CD4-positive, alpha-beta T cell treated with Interleukin-6 for 4 hours (primary cell): ENCODE measurements at places on chromosomes 2 and 18.

DNA sequence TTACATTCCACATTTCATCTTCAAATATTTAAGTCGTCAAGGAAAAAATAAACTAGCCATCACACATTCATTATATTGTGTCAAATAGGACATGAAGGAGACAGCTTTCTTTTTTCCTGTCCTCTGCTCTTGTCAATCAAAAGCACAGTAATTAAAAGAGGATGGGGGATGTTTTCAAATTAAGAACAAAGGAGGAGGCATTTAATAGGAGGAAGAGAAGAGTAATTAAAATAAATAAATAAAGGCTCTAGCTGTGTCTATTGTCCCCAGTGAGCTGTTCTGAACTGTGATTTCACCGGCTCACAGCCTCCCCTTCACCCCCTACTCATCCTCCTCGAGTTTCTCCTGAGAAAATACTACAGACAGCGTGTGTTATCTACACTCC lies 1377.1 kb upstream of the PIK3C3 start:
- DNase-seq, result no peak

DNA sequence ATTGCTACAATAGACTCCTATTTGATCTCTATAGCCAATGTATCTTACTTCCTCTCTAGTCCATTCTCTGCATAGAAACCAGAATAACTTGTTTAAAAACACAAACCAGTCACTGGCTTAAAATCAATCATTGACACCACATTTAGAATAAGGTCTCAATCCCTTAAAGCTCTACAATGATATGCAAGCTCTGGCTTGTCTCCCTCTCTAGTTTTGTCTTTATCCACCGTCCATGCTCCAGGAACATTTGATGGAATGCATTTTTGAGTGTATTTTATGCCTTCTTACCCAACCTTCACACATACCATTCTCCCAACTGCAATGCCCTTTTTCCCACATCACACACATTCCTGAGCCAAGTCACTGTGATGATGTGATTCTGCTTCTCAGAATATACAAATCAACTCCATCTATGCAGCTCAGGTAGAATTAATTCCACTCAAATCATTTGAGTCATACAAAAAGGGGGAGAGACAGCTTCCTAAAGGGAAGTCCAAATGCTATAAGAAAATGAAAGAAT lies 1107.2 kb downstream of the DPP10 start:
- no peak for DNase-seq

DNA sequence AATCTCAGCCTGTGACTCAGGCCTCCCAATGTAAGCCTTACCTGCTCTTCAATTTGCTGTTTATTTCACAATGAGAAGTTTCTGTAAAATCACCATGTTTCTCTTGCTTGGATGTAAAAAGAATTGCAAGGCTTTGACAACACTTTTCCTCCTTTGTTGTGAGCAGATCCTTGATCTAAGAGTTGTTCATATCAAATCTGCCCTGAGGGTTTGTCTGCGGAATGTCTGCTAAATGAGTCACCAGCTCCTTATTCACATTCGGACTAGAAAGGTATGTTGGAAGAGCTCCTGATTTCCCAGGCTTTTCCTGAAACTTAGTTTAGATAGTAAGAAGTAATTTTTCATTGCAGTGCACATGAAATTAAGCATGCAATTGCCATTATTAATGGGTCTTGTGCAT lies 268.2 kb upstream of the TCF4 start:
- no peak for DNase-seq

DNA sequence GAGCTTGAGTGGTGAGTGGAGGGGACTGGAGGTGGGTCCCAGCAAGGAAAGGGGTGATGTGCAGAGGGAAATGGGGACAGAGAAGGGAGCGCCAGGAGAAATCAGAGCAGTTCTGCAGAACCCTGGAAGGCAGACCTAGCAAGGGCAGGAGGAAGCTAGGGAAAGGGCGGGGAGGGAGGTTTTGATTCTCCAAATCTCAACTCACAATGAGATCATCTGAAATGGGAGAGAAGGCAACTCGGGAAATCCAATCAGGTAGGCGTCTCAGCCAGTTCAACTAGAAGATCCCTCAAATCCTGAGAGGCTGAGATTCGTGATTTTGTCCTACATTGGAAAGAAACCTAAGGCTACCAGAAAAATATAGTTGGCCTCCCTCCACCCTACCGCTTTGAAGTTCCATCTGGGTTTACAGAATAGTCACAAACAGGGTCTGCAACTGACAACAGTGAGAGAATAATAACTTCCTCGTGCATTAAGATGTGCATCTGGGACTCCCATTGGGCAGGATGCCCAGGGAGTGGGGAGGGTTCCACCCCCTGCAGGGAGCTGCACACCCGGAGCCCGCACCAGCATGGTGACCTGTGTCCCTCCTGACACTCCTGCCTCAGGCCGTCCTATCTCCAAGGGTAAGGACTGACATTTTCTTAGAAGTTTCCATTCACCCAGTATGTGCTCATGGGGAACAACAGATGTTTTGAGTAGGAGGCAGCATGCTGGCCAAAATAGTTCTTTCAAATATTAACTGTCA lies 113.3 kb upstream of the ODC1 start:
- no peak for DNase-seq

GRCh38 chr2:74843899-74844298 lies 10.0 kb downstream of the HK2 start:
- peak; percentile 59 for DNase-seq

DNA sequence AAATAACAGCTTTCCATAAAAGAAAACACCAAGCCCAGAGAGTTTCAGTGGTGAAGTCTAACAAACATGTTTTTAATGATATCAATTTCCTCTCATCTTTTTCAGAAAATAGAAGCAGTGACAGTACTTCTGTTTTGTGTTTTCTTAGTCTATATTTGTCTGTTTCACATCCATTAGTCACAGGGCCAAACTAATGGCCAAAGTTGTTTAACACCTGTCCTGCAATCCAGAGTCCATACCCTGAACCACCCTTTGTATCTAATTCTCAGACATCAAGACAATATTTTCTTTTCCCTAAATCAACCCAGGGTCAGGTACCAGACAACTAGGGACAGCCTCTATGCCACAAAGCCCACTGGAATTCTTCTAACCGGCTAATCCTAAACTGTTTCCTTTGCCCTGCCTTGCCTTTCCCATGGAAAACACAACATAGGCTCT lies 25.9 kb downstream of the TMSB10 start:
- DNase-seq, result no peak

GRCh38 chr2:109204412-109204811 lies 75.4 kb downstream of the SH3RF3 start:
- no peak for DNase-seq

DNA sequence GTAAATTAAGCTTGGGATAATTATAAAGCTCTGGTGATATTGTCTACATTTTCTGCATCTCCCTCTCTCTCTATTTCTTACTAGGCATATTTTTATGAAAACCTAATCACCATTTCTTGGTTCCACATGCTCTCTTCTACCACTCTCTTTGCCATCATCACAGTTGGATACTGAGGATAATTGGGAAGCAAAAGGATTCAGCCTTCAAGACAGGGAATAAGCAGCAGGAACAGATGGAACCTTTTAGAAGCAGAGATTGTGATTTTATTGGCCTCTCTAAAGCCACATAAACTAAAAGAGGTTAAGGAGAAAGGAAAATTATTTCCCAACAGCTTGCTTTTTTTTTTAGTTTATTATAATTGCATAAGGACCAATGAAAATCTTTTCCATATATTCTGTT lies 226.3 kb upstream of the SPHKAP start:
- no peak for DNase-seq

- no peak for DNase-seq
Observed at GRCh38 chr2:158921599-158922408, 46.6 kb upstream of the TANC1 start.

DNA sequence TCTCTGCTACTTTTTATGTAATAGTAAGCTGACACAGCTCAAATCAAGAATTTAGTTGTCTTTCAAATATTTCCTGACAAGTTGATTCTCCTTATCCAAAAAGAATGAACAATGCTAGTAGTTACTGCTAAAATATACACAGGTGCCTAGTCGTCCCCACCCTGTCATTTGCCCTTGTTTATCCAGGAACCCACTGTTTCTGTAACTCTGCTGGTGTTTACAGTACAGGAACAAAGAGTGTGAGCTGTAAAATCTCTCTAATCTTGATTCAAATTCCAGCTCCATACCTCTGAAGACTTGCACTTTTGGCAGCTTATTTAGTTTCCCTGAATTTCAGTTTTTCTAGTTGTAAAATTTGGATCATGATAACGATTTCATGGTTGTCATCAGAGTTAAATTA lies 21.1 kb upstream of the SCYGR2 start:
- DNase-seq, result no peak

DNA sequence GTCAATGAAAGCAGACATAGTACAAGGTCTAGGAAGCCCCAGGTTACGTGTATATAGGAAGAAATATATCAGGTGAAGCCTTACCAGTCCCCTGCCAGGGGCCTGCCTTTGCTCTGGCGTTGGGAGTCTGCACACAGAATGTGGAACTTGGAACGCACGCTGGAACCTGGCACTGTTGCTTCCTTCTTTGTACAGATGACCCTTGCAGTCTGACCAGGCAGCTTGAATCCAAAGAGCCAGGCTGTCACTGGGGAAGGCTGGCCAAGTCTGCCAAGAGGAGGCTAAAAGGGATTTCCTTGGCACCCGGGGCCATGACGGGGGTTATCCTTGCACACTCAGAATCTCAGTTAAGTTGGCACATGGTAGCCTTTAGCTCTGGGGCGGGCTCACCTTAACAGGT lies 39.5 kb downstream of the TMEM247 start:
- no peak for DNase-seq

GRCh38 chr2:43105586-43106558 lies 120.5 kb downstream of the ZFP36L2 start:
- DNase-seq, result no peak

DNA sequence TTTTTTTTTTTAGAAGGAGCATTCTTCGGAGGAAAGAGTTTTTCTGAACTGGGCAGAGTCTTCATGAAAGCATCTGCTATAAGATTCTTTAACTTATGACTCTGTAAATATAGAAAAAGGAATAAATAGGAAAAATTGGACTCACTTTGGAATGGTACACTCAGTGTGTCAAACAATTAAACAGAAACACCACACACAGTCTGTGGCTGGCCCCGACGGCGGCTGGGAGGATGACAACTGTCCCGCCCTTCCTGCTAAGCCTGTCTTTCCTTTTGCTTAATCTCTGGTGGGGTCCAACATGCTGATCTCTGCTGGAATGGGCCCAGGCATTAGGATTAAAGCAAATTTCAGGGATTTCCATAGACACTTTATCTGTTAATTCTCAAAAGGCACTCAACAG lies 12.5 kb upstream of the RAB31 start:
- DNase-seq, result no peak

- DNase-seq, result no peak
Observed at GRCh38 chr2:52077159-52077558, 1045.2 kb upstream of the NRXN1 start.

DNA sequence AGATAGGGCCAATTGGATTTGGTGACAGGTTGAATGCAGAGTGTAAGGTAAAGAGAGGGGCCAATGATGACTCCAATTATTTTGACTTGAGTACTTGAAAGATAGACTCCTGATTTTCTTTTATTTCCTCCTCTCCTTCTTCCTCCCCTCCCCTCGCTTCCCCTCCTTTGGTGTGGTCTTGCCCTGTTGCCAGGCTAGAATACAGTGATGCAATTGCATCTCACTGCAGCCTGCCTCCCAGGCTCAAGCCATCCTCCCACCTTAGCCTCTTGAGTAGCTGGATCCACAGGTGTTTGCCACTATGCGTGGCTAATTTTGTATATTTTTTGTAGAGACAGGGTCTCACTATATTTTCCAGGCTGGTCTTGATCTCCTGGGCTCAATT lies 2.3 kb downstream of the DGUOK start:
- no peak for DNase-seq

DNA sequence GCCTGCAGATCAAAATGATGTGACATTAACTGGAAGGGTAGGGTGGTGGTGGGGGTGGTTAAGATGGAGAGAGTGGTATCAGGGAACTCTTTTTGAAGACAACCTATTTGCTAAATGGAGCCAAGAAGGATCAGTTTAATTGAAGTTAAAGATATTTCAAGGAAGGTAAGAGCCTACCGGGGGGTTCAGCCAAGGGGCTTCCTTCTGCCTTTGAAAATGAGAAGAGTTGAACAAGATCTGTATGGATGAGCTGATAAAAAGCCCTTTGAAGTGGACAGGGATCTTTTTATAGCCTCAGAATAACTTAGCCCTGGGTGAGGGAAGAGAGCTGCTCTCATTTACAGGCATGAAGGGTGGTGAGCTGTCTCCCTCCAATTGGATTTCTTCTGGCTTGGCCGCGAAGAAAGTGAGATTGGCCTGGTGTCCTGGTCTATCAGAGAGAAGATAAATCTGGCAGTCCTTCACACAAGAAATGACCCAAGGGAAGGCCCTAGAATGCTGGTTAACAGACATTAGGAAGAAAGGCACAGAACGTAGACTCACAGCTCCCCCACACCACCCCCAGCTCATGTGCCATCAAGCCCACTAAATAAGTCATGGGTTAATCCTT lies 439.8 kb downstream of the TNS1 start:
- DNase-seq, result no peak

DNA sequence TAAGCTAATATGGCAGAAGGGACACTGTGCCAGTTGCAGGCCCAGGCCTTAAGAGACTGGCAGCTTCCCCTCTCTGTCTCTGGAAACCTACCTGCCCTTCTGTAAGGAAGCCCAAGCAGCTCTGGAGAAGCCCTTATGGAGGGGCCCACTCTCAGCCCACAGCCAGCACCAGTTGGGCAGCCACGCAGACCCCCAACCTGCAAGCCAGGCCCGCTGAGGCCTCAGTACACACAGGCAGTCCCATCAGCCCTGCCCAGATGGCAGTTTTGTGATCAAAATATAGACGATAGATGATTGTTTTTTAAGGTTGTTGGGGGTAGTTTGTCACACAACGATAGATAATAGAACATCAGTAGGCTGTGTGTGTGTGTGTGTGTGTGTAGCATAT lies 36.8 kb upstream of the ALPP start:
- DNase-seq, result no peak

GRCh38 chr2:129812071-129812470 lies 167.4 kb upstream of the RAB6C start:
- DNase-seq, result no peak

DNA sequence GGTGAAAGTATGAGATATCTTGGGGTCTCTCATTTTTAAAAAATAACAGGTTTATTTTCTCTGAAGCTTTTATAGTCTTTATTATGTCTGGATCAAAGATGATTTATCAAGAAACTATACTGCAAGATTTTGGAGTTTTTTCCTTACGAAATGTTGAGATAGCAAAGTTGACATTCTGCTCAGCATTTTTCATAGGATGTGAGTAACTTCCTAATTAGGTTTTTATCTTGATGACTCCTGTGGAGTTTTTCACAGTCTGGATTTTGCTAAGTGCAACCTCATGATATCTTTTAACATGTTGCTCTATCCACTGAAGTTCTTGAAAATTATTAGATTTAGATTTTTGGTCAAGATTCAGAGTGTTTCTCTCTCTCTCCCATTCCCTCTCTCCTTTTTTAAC lies 17.8 kb downstream of the TCF7L1 start:
- DNase-seq, result no peak
